ENCODE measurements at places on chromosomes 3 and 15. TPM values are rescaled to one million over a fixed set of nuclear protein-coding genes. Genes with fewer than 3 reads are reported as not detected.

CDCP1 gene
- total RNA-seq, result 6.5 TPM

GP9 gene
- total RNA-seq, result not detected

AQR gene
- total RNA-seq, result 29.1 TPM

FYTTD1 gene
- 30.9 TPM for total RNA-seq

WDR53 gene
- 8.8 TPM for total RNA-seq

PROK2 gene
- not detected for total RNA-seq

INSYN1 gene
- total RNA-seq, result 3.2 TPM

IQCF5 gene
- total RNA-seq, result not detected

STRC gene
- total RNA-seq, result 0.07 TPM

XRN1 gene
- total RNA-seq, result 3.3 TPM

CACNA1D gene
- total RNA-seq, result 0.55 TPM

ZNF619 gene
- 2.0 TPM for total RNA-seq

UCN2 gene
- 5.9 TPM for total RNA-seq

UBE2E1 gene
- total RNA-seq, result 104 TPM

CPN2 gene
- not detected for total RNA-seq

GOLIM4 gene
- total RNA-seq, result 14.2 TPM

CHRM5 gene
- 0.06 TPM for total RNA-seq

PCLAF gene
- 269 TPM for total RNA-seq

CASR gene
- not detected for total RNA-seq

TNIK gene
- total RNA-seq, result 2.0 TPM

TRH gene
- total RNA-seq, result not detected

POTEB gene
- not detected for total RNA-seq
